ENCODE measurements at places on chromosomes 2 and 18.

GRCh38 chr2:26184555-26185303 is 11.8 kb downstream of the GAREM2 start:
- peak; percentile 80 for DNase-seq

DNA sequence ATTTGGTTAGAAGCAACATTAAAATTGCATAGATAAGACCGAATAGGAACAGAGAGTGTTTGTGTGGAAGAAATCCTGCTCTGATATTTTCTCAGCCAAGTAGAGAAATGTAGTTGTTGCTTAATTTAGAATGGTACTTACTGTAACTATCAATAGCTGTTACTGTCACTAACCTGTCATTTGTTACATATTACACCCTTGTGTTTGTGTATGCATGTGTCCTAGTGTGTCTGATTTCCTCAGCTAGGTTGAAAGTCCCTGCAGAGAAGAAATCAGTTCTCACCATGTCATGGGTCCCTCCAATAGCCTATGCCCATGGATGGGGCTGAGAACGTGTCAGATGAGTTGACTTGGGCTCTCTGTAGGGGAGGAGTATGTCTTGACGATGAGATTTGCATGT is 94.4 kb downstream of the SPTBN1 start:
- DNase-seq = no peak

DNA sequence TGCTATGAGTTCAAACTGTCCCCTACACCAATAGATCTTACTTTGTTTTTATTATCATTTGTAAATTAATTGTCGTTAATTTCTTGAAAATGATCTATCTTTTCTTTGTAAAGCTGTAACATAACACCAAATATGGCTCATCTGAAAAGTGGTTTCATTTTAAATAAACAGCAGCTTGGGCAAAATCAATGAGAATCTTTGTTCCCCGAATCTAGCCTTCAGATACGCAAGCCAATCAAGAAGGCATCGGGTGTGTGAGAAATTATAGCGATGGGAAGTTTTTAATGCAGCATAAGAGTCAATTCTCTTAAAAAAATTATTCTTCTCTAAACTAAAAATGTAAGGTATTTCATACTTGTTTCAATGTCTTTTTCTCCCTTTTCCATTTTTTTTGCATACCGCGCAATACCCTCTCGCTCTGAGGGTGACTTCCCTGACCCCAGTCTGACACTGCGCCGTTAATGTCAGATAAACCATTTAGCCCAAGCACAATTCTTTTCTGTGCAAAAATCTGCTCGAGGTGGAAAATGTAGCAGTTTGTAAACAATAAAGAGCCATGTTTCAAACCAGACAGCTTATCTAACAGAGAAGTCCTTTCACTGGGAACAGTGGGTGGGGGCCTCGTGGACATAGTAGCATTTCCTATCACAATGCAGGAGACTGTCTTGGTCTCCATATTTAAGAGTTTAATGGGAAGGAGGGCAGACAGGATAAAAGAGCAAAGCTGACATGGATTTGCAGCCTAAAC is 129.4 kb downstream of the TCF4 start:
- no peak for DNase-seq

DNA sequence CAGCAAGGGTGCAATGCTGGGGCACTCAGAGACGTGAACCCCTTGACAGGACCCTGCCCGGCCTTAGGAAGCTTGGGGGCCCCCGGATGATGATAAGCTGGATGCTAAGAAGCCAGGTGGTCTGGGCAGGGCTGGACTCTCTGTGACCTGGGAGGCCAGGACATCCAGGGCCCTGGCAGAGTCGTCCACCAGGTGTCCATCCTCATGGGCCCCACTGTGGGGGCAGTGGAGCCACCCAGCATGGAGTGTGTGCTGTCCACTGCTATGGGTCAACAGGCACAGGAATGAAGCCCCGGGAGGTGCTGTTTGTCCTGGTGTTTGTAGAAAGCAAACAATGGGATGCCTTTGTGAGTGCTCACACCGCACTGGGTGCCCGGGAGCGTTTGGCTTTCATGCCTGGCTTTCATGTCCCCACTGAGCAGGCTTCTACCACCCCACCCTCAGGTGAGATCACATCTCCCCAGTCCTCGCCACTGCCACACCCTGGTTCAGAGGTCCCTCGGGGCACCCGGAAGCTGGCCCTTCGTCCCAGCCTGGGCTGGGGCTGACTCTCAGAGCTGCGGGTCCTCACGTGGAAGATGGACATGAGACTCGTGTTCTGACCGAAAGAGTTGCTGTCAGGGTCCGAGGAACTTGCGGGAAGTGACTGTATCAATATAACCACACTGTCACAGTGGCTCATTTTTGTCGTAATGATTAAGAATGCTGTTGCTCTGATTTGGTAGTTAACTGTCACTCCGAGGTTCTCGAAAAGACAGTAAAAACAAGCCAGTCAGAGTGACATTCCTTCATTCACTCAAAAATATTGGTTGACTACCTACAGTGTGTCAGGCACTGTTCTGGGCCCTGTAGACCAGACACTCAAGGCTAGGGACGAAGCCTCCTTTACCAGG is 53.3 kb downstream of the INHBB start:
- DNase-seq = no peak

GRCh38 chr18:56962322-56962721 is 184.6 kb upstream of the BOD1L2 start:
- no peak for DNase-seq

DNA sequence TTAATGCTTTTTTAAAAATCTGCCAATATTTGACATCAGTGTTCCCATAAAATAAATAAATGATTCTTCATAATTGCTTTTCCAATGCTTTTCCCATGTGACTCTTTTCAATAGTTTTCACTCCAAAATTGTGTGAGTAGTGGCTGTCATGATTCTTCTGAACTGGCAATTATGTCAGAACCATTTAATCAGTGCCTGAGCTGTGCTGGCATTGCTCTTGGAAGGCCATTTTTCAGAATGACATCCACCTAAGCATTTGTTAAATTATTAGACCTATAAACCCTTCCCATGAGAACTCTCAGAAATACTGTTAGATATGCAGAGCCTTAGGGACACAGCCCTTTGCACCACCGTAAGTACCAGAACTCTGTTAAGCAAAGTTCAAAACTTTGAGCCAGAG is 334.9 kb upstream of the RAB12 start:
- no peak for DNase-seq

DNA sequence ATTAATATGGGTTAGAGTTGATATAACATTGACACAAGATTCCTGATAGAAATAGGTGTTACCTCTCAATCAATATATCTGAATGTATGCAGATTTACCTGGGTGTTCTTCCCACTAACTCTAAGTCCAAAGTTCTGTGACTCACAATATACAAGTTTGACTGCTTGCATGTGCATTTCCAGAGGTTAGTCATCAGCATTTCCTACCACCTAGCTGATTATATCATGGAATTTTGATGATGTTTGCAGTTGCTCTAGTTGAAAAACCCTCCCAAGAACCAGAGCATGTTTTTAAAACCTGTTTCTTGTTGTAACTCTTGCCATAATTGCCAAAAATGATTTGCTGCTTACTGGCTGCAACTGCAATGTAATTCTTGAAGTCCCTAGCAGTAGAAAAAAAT is 15.0 kb upstream of the DSG1 start:
- no peak for DNase-seq

GRCh38 chr2:239106314-239106908 is 258.5 kb downstream of the TWIST2 start:
- DNase-seq = peak; percentile 40

GRCh38 chr2:108933691-108934117 is 55.3 kb downstream of the EDAR start:
- peak; percentile 64 for DNase-seq

- no peak for DNase-seq
Measured at GRCh38 chr18:9870431-9871008, 15.3 kb upstream of the TXNDC2 start.

GRCh38 chr18:45974088-45974536 is 7.0 kb upstream of the EPG5 start:
- peak; percentile 79 for DNase-seq

- DNase-seq = no peak
Measured at GRCh38 chr2:29373870-29374269, 258.7 kb downstream of the CLIP4 start.

DNA sequence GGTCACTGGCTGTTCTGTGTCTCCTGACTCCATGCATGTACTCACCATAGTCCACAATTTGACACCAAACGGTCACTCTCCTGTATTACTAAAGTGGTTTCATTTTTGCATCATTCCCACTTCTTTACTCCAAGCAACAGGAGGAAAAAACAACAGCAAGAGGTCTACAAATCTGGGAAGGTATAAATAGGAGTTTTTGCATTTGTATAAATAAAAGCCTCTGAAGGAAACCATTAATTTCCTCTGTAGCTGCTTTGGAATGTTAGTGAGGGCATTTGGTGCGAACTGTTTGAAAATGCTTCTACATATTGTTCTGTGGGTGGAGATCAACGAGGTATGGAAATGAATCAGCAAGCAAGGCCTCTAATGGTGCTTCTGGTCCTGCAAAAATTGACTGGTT is 148.5 kb upstream of the DLX2 start:
- no peak for DNase-seq

DNA sequence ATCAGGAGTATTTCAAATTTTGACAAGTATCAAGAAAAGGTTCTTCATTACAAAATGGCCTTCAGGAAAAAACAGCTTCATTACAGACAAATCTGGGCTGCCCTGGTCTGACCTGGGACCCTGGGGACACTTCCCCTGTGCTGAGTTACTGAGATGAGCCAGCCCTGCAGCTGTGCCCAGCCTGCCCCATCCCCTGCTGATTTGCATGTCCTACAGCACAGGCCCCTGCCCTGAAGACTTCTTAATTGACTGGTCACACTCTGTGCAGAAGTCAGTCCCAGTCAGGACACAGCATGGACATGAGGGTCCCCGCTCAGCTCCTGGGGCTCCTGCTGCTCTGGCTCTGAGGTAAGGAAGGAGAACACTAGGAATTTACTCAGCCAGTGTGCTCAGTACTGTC is 235.1 kb downstream of the ANKRD36B start:
- DNase-seq = no peak

DNA sequence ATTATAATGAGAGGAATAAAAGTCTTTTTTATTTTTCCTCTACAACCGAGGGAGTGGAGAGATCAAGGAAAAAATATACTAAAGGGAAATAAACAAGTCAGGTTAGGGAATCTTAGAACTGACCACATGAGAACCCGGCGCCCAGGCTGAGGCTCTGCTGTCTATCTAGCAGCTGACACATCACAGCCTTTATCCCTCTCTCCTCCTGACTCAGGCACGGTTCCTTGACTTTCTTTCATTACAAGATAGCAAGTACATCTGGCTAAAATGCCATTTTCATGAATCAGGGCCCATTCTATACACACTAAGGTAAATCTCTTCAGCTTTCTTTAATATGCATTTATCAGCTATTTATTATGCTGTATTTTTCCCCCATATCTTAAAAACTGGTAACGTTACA is 296.0 kb downstream of the TMX3 start:
- no peak for DNase-seq

DNA sequence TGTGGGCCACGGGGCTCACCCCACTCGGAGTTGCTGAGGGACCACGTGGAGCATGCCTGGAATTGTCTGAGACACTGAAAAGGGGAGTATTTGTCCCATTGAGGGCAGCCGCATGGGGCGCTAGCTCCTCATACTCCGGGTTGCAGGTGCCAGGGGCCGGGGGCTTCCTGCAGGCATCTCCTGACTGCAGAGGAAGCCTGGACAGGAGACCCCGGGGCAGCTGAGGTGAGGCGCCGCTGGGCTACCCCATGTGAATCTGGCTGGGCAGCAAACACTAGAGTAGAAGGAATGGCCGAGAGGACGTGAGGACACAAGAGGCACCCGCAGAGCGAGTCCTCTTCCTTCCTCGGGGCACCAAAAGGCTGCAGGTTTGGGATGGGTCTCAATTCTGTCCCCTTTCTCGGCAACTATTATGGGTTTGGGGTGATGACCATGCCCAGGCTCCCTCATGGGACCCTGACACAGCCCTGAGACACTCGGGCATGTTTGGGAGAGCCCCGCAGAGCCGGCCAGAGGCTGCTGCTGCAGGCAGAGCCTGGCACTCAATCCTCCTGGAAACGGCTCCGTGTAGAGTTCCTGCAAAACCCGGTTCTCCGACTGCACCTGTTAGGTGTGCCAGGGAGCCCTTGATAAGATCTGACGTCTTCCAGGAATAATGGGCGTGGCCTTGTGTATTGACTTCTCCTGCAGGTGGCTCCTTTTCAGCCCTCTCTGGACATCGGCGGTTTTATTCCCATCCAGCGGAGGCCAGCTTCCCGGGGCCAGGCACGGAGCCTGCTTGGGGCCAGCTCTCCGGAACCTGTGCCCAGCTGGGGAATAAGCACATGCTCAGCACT is 77.0 kb downstream of the CTIF start:
- DNase-seq = no peak

GRCh38 chr2:188511346-188511745 is 219.7 kb downstream of the GULP1 start:
- DNase-seq = no peak

GRCh38 chr2:136582628-136583205 is 182.6 kb upstream of the THSD7B start:
- peak; percentile 46 for DNase-seq

- no peak for DNase-seq
Measured at GRCh38 chr18:71784777-71785176, 759.4 kb downstream of the CBLN2 start.

GRCh38 chr2:143528021-143528420 is 398.8 kb downstream of the ARHGAP15 start:
- DNase-seq = no peak

DNA sequence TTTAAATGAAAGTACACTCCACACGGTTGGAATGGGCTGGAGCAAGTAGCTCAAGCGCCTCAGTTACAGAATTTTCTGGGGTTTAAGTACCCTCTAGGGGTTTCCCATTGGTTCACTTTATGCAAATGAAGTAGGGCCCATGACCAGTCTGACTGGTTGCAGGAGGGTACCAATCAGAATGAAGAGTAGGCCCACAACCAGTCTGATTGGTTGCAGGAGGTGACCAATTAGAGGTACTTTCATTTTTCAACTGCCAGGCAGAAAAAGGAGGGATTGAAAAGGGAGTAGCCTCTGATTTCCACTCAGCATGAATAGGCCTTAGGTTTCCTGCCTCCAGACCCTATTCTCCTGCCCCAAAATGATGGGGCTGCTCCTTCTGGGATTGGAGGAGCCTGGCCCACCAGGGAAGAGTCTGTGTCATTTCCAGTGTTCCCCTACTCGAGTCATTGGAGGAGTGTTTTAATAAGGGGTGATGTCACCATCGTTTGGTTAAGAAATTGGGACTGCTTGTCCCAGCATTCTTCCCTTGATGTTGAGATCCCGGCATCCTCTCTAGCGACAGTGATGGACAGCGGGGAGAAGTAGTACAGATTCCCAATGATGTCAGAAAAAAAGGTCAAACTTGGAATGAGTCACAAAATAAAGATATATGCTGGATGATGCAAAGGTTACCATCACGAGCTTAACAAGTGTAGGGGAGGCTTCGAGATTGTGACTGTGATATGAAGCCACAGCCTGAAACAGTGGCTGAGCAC is 210.4 kb downstream of the SH3BP4 start:
- no peak for DNase-seq
